ENCODE measurements at places on chromosomes 12 and 14. TPM values are rescaled to one million over a fixed set of nuclear protein-coding genes. Genes with fewer than 3 reads are reported as not detected.
A peak's percentile ranks its signal among the peaks of the same experiment; 100 is the strongest.

The GPR84 gene
- 0.33 TPM for total RNA-seq

The PPP1R12A gene
- total RNA-seq = 124 TPM

The PPP1R1A gene
- not detected for total RNA-seq

The TCL1B gene
- not detected for total RNA-seq

- peak; percentile 68 for DNase-seq
- peaks cover 3% of the 10 kb centered on the region for H3K36me3 ChIP-seq
- H3K4me1 ChIP-seq = peaks cover 75% of the 10 kb centered on the region
- H3K27ac ChIP-seq = peak overlapping the region; percentile 93
- peaks cover 6% of the 10 kb centered on the region for H3K27me3 ChIP-seq
- H3K4me3 ChIP-seq = peak overlapping the region; percentile 70
Observed at GRCh38 chr14:105861985-105862465, 335.6 kb downstream of the TMEM121 start.

DNA sequence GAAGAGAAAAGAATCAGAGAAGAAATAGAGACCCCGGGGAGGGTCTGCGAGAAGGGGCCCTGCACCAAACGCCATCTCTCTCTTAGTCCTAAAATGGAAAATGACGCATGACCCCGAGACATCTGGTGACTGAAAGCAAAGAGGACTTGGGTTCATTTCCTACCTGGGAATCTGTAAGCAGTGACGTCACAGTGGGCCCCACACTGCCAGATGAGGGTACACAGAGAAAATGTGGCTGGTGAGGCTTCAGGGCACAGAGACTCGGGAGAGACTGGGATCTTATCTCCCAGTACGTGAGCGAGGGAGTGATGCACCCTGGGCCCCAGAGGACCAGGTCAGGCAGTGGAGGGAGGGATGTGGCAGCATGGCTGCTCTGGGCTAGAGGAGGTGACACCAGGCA, 288.1 kb upstream of the SFSWAP start:
- H3K4me1 ChIP-seq = no peaks in the 10 kb centered on the region
- H3K27ac ChIP-seq = no peak overlapping the region
- peaks cover 5% of the 10 kb centered on the region for H3K27me3 ChIP-seq
- no peak for DNase-seq

DNA sequence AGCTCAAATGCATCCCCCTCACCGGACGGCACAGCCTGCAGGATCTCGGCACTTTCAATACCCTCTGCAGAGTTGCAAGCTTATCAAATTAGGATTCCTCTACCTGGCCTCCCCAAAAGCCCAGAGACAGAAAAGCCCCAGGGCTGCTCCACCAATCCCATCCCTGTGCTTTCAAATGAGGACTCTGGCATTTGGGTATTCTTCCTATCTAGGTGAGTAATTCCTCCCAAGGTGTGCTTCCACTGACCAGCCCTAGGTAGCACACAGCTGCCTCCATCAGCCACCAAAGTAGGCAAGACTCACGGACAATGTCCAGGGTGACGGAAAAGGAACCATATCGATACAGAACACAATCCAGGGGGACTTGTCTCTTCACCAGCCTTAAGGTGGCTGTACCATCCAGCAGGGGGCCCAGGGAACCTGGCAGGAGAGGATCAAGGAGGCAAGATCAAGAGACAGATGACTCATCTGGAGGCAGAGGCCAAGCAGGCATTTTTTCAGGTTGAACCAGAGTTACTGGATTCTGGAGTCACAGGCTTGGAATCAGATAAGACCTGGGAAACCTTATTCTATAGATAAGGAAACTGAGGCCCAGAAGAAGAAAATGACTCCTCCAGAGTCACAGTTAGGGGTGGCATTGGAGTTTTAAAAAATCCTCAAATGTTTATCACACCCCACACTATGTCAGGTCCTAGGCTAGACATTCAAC, 9.9 kb downstream of the PMEL start:
- H3K4me3 ChIP-seq = no peak overlapping the region
- peak; percentile 68 for DNase-seq
- H3K27me3 ChIP-seq = no peaks in the 10 kb centered on the region
- peak overlapping the region; percentile 51 for H3K27ac ChIP-seq

- H3K36me3 ChIP-seq = no peaks in the 10 kb centered on the region
- DNase-seq = no peak
- no peaks in the 10 kb centered on the region for H3K27me3 ChIP-seq
- H3K4me3 ChIP-seq = no peak overlapping the region
- peak overlapping the region; percentile 7 for H3K27ac ChIP-seq
- no peaks in the 10 kb centered on the region for H3K4me1 ChIP-seq
Observed at GRCh38 chr14:92447416-92448197, 66.0 kb upstream of the RIN3 start.

GRCh38 chr12:116474331-116474730, 84.8 kb upstream of the MAP1LC3B2 start:
- H3K4me1 ChIP-seq = peaks cover 4% of the 10 kb centered on the region
- peaks cover 2% of the 10 kb centered on the region for H3K27me3 ChIP-seq
- H3K36me3 ChIP-seq = peaks cover 5% of the 10 kb centered on the region
- H3K4me3 ChIP-seq = no peak overlapping the region

DNA sequence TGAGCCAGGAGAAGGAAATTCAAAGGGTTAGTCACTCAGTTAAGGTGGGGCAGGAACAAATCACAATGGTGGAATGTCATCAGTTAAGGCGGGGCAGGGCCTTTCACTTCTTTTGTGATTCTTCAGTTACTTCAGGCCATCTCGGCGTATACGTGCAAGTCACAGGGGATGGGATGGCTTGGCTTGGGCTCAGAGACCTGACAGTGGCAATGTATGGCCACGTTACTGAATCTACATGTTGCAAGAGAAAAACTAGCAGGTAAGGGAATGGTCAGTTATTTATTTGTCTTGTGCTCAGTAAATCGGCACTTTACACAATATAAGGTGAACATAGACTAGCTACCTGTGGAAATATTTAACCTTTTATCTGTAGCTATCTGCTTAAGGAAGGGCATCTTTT, 11.9 kb downstream of the SLCO1B3 start:
- no peaks in the 10 kb centered on the region for H3K4me1 ChIP-seq
- no peak for DNase-seq
- H3K36me3 ChIP-seq = no peaks in the 10 kb centered on the region
- H3K27me3 ChIP-seq = no peaks in the 10 kb centered on the region

- H3K27ac ChIP-seq = no peak overlapping the region
- no peak overlapping the region for H3K4me3 ChIP-seq
- H3K4me1 ChIP-seq = no peaks in the 10 kb centered on the region
- DNase-seq = no peak
- no peaks in the 10 kb centered on the region for H3K36me3 ChIP-seq
Observed at GRCh38 chr14:24996930-24997725, 52.8 kb downstream of the STXBP6 start.

DNA sequence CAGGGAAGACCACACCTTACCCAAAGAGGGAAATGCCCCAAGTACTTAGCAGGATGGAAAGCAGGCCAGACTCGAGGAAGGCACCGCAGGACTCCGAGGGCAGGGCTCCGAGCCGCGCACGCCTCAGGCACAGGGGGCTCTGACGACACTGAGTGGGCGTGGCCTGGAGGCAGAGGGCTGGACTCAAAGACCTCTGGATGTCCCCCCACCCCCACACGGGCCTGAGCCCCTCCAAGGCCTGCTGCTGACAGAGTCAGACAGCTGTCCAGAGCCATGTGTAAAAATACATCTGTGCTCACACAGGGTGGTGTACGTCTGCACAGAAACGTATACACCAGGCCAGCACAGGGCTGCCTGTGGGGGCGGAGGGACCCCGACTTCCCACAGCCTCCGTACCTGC, 1.4 kb downstream of the AKT1 start:
- peak overlapping the region; percentile 89 for H3K4me3 ChIP-seq
- peaks cover 6% of the 10 kb centered on the region for H3K36me3 ChIP-seq
- DNase-seq = peak; percentile 45
- peaks cover 48% of the 10 kb centered on the region for H3K4me1 ChIP-seq
- H3K27me3 ChIP-seq = peaks cover 6% of the 10 kb centered on the region
